ENCODE measurements at places on chromosomes 16 and 17.

GRCh38 chr17:78272181-78272913, 40.9 kb downstream of the TMEM235 start:
- DNase-seq, result peak; percentile 79

DNA sequence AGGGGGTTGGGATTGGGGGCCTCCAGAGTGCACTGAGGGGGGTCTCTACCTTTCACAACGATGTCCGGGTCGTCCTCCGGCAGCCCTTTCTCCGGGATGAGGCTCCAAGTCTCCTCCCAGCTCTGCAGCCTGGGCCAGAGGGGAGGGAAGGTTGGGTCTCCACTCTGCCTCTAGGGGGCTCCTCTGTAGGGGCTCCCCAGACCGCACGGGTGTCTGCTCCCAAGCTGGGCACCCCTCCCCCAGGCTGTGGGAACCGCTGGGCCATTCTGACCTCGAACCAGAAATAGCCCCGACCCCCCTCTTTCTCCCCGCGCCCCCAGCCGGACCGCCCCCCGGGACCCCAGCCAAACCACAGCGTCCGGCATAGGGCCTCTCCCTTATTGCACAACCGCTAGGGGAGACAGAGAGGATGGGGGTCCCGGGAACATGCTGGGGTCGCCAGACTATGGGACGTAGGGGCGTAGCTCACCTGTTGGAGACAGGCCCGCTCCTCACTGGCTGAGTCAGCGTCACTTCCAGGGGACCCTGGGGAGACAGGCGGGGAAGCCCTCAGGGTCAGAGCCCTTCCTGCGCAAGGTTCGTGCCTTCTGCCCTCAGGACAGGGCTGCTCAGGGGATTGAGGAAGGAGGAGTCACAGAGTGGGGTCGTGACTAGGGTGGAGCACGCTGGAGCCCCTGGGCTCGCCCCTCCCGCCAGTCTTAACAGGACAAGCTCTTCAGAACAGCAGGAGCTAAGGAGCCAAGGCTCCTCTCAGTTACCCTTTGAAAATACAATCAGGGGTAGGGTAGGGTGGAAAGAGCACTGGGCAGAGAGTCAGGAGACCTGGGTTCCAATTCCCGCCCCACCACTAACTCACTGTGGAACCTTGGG, 2.7 kb downstream of the PLEKHH3 start:
- DNase-seq, result peak; percentile 66

GRCh38 chr17:69448431-69449102, 34.1 kb downstream of the MAP2K6 start:
- no peak for DNase-seq

GRCh38 chr17:53633856-53634255, 188.9 kb upstream of the KIF2B start:
- DNase-seq, result no peak

DNA sequence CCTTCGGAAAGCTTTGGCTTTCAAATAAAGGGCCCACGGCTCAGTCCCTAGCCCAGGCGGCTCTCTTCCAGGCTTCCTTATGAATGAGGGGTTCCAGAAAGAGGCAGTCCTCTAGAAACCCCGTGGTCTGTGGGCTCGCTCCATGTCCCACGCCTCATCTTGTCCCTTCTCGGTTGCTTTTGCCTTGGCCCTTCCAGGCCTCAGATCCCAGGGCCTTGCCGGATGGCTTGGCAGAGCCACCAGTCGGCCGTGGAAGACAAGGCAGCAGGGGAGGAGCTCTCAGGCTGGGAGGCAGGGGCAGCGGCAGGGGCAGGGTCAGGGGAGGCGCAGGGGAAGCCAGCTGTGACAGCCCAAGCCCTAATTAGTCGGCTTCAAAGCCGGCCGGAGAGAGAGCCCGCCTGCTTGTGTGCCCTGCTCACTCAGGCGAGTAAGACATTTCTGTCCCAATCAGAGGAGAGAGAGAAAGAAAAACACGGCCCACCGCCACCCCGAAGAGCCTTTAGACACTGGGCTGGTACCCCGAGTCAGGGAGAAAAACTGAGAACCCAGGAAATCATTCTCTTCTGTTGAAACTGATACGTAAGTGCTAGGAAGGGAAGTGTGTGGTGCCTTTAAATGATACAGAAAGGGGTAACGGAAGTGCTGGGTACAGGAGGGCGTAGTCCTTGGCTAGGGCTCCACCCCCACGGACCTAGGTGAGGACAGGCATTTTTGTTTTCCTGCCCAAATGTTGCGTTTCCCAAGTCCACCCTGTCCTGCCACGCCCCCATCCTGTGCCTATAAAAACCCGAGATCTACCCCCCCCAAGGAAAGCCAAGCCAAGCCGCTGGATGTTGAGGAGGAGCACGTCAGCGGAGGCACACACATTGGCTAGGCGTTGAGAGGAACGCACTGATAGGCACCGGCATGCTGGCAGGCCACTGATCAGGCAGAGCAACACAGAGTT, 27.8 kb upstream of the MEIOC start:
- DNase-seq, result no peak

DNA sequence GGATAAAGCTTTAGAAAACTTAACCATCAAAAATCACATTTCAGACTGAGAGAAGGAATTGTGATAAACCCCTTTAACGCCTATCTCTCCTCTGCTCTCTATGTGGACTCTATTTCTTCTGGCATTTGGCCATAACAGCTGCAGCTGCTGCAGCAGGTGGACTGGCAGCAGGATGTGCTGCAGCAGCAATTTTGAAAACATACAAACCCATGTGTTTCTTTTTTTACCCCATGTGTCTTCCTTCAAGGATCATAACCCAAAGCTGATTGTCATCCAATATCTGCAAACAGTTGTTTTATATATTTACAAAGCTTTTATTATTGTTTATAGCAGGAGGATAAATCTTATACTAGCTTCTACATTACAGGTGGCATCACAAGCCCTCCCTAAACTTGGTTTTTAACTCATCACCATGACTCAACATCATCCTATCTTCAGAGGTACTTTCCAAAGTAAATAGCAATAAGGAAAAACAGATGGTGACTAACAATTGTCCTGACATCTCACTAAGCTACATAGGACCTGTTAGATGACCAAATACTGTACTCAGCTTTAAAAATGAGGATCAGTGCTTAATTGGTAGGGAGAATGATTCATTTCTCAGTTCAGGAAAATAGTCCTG, 14.5 kb upstream of the KRTAP9-2 start:
- peak; percentile 82 for DNase-seq

GRCh38 chr16:47826070-47826469, 329.7 kb downstream of the ABCC12 start:
- DNase-seq, result no peak

GRCh38 chr17:49616086-49616485, 40.4 kb downstream of the NXPH3 start:
- peak; percentile 22 for DNase-seq

- no peak for DNase-seq
These were observed at the start of gene SCNN1B for GRCh38 chr16:23302045-23302956. Gene SCNN1B (plus strand): TSS chr16:23302302. CDS start chr16:23348600, 46,298 bp downstream.

GRCh38 chr17:14057591-14057990, 11.7 kb upstream of the COX10 start:
- DNase-seq, result no peak

GRCh38 chr17:27530764-27531391, 74.6 kb downstream of the KSR1 start:
- no peak for DNase-seq

Measured in fibroblast of mammary gland (primary cell).